Brain pericyte (primary cell): ENCODE measurements at places on chromosomes 6 and 20.

DNA sequence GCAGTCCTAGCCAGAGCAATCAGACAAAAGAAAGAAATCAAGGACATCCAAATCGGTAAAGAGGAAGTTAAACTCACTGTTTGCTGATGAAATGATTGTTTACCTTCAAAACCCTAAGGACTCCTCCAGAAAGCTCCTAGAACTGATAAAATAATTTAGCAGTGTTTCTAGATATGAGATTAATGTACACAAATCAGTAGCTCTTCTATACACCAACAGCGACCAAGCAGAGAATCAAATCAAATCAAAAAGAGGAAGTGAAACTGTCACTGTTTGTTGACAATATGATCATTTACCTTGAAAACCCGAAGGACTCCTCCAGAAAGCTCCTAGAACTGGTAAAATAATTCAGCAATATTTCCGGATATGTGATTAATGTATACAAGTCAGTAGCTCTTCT lies 21.7 kb downstream of the SERPINB9 start:
- DNase-seq, result no peak

- no peak for DNase-seq
Observed at GRCh38 chr6:100671740-100672139, 207.0 kb upstream of the SIM1 start.

- no peak for DNase-seq
Observed at GRCh38 chr20:33836277-33836676, 25.1 kb downstream of the CHMP4B start.

- DNase-seq, result no peak
Observed at GRCh38 chr6:32638532-32639219, 1.5 kb downstream of the HLA-DQA1 start.

DNA sequence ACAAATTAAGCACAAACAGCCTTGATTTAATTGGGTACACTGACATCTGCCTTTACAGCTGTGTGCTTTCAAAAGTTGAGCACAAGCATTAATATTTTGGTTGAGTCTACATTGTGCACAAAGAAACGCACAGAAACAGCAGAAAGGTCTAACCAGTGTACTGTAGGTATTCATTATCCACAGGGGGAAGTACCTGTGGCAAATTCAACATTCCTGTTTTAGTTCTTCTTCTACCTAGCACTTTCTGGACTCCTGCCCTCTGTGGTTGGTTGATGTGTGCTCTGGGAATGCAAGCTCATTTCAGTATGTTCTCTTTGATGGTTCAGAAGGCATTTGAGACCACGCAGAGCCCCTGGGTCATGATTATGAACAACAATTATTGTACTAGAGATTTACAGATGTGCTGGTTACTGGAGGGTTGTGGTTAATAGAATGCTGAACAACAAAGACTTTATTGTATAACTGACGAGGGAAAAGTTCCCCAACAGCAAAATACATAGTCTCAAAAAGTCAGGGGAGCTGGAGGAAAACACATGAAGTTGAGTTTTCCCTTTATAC lies 26.6 kb upstream of the DAAM2 start:
- DNase-seq, result no peak

DNA sequence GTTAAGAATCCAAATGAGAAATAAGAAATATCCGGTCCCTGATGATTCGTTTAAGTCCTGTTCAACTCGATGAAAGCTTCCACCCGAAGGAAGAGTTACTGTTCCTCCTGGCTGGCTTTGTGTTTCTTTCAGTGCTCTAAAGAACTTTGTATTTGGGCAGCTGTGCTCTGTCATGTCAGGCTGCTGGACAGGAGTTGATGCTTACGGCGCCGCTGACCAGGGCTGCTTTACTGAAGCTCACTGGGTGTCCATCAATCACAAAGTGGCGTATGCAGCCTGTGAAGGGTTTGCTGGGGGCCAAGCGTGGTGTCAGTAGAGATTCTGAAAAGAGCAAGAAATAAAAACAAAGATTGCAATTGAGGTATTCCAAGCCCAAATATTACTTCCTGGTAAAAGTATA lies 21.9 kb downstream of the FAM229B start:
- no peak for DNase-seq

GRCh38 chr6:36590237-36590636 lies 3.9 kb upstream of the SRSF3 start:
- DNase-seq, result no peak

GRCh38 chr6:72348926-72349325 lies 272.9 kb upstream of the KCNQ5 start:
- no peak for DNase-seq

GRCh38 chr6:16305246-16305725 lies 66.9 kb downstream of the GMPR start:
- DNase-seq, result no peak

DNA sequence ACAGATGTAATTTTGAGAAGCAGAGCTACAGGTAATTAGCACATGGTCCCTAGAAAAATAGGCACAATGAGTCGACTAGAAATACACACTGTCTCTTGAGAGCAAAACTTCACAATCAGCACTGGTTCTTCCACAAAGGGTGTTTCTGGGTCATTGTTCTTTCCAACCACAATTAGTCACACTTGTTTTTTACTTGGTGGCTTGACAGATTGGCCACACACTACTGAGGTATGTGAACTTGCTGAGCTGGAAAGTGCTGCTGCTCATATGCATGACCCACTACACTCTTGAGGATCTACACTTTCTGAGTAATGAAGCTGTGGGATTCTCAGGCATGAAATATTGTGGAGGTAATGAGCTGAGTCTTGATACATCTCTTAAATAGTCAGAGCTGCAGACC lies 347.7 kb downstream of the BCKDHB start:
- no peak for DNase-seq

GRCh38 chr20:53899351-53900167 lies 170.8 kb downstream of the BCAS1 start:
- no peak for DNase-seq

- no peak for DNase-seq
Observed at GRCh38 chr6:142786476-142786875, 158.5 kb downstream of the HIVEP2 start.

DNA sequence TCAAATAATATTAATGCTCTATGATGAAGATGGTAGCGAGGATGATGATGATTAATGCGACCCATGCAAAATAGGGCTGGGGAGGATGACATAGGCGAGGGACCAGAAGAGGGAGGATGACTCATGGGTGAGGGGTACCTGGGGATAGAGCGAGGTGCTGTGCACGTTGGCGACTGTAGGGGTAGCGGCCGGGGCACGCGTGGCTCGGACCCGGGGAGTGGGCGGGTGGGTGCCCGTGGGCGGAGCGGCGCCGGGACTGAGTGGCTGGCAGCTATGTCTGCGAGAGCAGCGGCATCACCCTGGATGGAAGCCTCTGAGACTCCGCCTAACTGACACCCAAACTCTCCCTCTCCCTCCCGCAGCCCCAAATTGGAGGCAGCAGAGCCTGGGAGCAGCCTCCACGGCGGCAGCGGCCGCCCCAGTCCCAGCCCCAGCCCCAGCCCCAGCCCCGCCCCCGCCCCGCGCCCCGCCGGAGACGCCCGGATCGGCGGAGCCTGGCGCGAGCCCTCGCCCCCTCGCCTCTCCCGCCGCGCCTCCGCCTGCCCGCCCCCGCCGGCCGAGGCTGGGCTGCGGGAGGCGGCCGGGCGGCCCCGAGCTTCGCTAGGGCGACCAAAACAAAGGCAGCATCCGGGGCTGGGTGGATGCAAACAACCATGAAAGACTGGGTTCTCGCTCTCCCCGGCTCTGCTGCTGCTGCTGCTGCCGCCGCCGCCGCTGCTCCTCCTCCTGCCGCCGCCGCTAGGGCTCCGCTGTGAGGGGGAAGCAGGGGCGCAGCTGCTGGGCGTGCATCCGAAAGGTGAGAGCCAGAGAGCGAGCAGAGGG lies at the start of gene RIMS1:
Gene RIMS1, plus strand, starts transcription at position 367 of the 822 bp plus-strand sequence. CDS start 474 bp downstream, outside the sequence.
- DNase-seq, result no peak

- no peak for DNase-seq
Observed at GRCh38 chr6:149054559-149055194, 262.8 kb upstream of the TAB2 start.

DNA sequence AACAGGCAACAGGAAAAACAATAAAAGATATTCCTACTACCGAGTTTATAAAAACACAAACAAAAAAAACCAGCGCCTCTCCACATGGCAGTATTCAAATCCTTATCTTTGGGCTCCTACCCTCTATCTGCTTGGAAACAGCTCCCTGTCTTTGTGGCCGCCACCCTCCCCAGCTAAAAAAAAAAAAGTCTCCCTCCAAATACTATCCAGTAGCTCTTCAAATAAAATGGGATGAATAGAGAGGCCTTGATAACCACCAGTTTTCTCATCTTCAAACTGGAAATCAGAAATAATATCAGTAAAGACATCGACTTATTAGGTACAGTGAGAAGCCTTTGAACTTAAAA lies 96.2 kb downstream of the PSMG4 start:
- no peak for DNase-seq
